ENCODE measurements at places on chromosomes 7 and 10.

DNA sequence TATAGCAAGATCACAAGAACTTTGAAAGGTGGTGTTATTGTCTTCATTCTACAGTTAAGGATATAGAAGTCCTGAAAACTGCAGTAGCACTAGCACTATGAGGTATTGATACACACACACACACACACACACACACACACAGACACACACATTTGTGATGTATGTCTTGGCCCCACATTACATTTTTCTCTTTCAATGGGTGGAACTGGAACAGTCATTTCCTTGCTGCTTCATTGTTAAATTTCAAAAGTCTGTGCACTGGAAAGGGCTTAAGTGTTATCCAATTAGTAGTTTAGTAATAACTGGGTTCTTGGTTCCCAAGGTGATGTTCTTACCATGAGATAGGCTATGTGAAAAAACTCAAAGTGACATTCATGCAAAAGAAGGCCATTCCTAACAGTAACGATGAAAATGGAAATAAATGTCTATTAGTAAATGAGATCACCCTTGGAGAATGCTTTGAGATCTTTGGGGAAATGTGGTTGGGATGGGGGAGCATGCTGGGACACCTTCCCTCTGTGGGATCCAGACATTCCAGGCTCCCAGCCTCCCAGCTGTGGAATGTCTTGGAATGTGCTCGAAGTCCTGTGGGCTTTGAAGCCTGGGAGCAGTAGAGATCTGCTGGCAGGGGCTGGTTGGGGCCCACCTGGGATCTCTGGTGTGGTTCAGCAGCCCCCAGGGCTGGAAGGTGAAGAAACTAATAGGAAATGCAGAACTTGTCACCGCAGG lies 37.4 kb upstream of the CALD1 start:
- no peak for DNase-seq

- DNase-seq, result no peak
Measured at GRCh38 chr10:113705344-113705652, 25.6 kb downstream of the CASP7 start.

- no peak for DNase-seq
Measured at GRCh38 chr7:21327422-21328409, 100.2 kb upstream of the SP4 start.

- DNase-seq, result no peak
Measured at GRCh38 chr10:44458671-44459413, 73.9 kb upstream of the CXCL12 start.

- no peak for DNase-seq
Measured at GRCh38 chr7:12370249-12370648, 33.4 kb downstream of the VWDE start.

DNA sequence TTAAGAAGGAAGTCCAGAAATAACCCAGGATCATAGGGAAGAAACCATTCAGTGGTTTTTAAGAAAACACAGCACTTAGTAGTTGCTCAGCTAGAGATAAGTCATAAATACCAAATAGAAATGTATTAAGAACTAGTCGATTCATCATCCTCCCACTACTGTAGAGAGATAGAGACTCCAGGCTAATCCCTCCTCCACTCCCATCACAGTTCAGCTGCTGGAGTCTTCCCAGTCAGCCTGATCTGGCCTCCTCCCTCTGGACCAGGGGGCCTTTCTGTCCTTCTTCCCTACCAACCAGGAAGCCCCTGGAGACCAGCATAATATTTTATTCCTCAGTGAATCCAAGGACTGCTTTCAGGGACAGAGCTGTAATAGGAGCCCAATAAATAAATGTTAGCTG lies 294.1 kb upstream of the YAE1 start:
- DNase-seq, result no peak

- peak; percentile 58 for DNase-seq
Measured at GRCh38 chr10:1368842-1369171, 312.6 kb downstream of the WDR37 start.

DNA sequence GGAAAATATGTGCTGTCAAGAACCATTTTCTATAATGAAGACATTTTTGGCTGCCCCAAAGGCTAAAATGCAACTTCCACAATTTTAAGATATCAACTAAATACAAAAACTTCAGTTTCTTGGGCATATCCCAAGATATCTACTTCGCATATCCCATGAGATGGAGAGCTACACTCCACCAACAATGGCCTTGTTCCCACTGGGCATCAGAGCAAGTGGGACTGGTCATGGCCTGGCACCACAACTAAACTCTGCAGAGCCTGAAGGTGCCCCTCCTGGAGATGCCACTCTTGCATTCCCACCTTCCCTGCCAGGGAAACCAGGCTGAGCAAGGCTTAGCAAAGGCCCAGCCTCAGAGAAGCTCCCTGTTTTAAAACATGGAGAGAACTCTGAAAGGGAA lies 75.8 kb upstream of the LRRC17 start:
- no peak for DNase-seq

- no peak for DNase-seq
Measured at GRCh38 chr7:157690833-157691585, 354.2 kb downstream of the DNAJB6 start.

DNA sequence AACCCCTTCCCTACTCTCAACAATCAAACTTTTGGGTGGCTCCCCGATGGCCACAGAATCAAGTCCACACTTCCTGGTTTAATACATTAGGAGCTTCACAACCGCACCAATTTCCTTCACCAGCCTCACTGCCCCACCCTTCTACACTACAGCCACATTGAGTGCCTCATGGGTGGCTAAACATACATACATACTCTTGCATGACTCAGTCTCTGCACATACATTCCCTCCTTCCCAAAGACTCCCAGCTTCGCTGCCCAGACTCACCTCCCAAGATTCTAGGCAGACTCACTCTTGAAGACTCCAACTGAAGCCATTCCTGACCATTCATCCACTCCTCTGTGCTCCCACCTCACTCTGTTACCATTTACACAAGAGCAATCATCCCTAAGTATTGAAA lies 15.9 kb downstream of the VPS41 start:
- DNase-seq, result no peak

DNA sequence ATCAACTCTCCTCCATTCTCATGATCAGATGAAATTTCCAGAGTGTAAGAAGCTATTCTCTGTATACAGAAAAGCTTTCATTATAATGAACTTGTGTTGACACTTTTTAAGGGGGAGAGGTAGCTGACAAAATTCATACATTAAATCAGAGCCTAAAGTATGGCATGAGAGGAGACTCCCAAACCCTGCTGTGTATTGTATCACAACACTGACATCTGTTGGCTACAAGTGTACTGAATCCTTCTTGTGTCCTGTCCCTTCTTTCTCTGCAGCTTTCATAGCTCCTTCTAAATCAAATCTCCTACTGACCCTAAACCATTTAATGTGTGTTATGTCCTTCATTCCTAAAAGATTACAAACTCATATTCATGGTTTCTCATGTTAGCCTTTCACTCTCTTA lies 70.9 kb downstream of the GCC1 start:
- DNase-seq, result peak; percentile 38
